Prostate gland (tissue), 2 donors: ENCODE measurements at places on chromosomes 16 and 17. TPM values are rescaled to one million over a fixed set of nuclear protein-coding genes. Genes with fewer than 3 reads are reported as not detected.
A peak's percentile ranks its signal among the peaks of the same experiment; 100 is the strongest.

PRDM7 gene
- 0.28 TPM for total RNA-seq

- DNase-seq, result no peak
Measured at GRCh38 chr17:52027620-52028295, 130.8 kb downstream of the CA10 start.

GRCh38 chr16:57947261-57947660, 23.7 kb downstream of the CNGB1 start:
- no peak for DNase-seq

PPL gene
- 39.4 TPM for total RNA-seq

CCL14 gene
- 28.0 TPM for total RNA-seq

DNA sequence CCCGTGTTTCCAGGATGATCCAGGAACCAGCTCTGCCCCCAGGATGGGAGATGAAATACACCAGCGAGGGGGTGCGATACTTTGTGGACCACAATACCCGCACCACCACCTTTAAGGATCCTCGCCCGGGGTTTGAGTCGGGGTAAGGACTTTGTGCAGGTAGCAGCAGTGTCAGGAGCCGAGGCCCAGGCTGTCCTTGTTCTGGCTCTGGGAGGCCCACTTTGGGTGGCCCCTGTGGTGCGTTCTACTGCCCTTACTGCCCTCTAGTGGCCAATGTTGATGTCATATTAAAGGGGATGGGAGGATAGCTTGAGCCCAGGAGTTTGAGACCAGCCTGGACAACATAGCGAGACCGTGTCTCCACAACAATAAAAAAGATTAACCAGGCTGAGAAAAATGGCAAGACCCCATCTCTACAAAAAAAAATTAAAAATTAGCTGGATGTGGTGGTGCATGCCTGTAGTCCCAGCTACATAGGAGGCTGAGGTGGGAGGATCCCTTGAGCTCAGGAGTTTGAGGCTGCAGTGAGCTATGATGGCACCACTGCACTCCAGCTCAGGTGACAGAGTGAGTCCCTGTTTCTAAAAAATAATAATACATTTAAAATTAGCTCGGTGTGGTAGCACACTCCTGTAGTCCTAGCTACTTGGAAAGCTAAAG, 20.9 kb upstream of the CLEC18A start:
- peak; percentile 43 for DNase-seq

DNA sequence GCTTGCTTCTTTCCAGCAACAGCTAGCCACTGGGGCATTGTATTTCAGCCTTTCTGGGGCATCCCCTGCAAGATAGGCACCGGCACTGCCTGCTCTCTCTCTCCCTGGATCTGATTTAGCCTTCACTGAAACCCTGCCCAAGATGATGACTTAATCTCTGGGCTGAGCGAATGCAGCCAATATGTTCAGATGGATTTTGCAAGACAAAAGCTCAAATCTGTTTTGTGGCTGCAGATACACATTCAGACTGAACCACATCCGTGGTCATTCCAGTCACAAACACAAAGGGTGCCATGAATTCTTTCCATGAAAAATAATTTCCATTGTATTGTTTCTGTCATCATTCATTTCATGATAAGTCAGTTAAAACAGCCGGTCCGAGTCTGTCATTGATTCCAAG, 24.2 kb downstream of the SOST start:
- no peak for DNase-seq

- DNase-seq, result no peak
Measured at GRCh38 chr16:28985211-28986041, 574 bp downstream of the LAT start.

GRCh38 chr16:88017587-88018101, 66.4 kb downstream of the BANP start:
- no peak for DNase-seq
